EH (cell line): ENCODE measurements at places on chromosomes 5 and 9.

- DNase-seq = peak; percentile 0
Measured at GRCh38 chr5:129172580-129172979, 78.0 kb downstream of the ISOC1 start.

GRCh38 chr9:128558431-128559310, 6.3 kb downstream of the SPTAN1 start:
- DNase-seq = peak; percentile 91

DNA sequence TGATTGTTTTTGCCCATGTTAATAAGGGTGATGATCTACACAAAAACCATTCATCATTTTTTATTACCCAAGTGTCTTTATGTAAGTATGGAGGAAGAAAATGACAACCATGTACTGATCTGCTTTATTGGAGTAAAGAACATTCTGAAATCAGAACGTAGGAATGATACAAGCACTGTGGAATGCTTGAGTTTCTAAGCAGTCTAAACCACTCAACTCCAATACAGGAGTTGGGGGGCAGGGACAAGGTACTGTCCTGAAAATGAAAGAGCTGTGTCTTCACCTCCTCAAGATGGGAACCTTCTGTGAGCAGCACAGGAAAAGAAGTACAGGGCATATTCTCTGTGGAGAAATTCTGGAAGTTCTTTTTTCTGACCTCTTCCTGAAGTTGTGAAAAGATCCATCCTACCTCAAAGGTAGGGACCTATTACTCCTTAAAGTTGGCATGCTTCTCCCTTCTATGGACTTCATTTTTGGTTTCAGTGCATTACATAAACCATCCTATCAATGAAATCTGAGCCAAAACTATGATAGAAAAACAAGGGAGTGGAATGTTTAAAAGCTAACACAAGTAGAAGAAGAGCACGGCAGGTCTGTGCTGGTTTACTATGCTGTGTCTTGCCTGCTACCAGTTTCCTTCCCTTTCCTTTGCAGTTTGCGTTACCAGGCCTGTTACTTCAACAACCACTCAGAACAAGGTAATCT, 202.6 kb downstream of the SEMA5A start:
- peak; percentile 71 for DNase-seq

- no peak for DNase-seq
Measured at GRCh38 chr9:14146201-14146874, 167.6 kb downstream of the NFIB start.

GRCh38 chr9:19405771-19406170, 3.0 kb upstream of the ACER2 start:
- no peak for DNase-seq

DNA sequence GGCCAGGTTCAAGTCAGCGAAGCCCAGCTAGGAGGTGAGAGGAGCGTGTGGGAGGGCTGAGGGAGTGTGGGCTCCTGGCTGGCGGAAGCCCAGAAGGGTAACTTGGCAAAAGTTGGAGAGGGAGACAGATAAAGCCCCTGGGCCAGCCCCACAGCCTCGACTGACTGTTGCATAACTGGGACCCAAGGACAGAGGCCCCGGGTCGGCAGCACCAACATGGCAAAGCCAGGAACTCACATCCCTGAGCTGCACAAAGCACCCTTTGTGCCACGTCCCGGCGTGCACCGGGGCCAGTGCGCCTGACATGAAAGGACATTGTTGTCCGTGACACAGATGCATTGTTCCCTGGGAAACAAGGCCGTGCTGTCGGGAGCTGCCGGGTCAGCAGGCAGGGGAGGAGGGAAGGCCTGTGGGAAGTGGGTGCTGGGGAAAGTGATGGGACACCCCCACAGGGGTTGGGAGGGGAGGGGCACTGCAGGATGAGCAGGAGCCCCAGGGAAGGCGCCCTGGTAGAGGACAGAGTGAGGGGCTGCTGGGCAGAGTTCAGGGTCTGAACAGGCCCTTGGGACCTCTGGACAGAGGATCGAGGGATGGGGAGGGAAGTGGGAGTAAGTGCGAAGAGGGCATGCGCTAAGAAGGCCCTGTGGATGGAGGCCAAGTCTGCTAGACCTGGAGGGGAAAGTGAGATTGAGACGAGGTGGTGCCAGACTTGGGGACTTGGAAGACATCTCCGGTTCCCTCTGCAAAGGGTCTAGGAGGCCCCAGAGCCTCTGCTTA, 13.0 kb upstream of the DPM2 start:
- DNase-seq = no peak

DNA sequence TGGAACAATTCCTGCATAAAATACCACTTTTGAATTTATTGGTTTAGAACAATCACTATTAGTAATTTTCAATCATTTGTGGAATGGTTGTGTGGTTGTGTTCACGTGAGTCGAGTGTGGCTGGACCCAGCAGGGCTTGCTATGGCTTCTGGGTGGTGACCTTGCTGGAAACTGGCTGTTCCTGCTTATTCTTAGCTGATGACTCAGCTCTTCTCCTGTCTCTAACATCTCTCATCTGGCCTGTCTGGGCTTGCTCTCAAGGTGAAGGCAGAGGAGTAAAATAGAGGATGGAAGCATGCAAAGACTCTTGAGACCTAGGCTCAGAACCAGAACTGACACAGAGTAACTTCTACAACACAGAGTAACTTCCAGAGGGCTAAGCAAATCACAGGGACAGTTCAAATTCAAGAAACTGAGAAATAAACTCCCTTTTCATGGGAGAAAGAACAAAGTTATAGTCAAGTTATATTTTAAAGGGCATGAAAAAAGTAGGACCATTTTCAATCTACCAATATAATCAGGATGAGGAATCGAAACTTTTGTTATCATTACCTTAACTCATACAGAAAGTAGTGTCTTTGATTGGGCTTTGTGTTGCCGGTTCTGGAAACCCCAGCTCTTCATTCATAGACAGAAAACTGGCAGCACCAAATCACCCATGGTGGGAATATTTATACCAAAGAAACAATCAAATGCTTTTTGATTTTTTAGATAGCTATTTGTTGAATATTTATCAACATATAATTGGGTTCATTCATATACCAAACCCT, 665.1 kb downstream of the CDH18 start:
- DNase-seq = no peak
